ENCODE measurements at places on chromosomes 1 and 21.

DNA sequence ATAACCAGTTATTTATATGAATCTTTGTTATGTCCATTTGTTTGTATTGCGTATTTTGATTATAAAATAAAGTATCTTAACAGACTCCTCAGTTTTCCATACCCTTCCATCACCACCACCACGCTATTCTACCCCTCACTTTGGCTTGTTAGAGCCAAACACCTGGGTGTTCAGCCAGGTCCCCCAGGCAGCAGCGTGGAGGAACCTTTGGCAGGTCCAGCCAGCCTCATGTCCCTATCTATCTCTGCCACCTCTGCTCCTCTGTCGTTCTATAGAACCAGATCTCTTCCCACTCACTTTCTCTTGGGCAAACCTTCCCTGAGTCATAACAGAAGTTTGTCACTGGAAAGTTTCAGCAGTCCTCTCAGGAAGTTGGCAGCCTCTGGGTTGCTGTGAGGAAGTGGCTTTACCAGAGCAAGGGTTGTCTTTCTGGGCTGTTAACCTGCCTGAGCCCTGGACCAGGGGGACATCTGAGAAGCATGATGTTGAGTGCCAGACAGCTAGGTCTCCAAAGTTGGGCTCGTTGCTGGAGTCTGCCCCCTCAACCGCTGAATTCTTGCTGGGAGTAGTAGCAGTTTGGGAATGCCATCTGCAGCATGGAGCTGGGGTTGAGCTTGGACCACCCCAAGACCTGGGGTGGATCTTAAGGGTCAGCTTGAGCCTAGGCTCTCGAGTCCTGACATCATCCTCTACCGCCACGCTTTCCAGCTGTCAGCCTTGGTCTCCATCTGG lies 996 bp upstream of the SH3BGRL3 start:
- peak; percentile 62 for DNase-seq

DNA sequence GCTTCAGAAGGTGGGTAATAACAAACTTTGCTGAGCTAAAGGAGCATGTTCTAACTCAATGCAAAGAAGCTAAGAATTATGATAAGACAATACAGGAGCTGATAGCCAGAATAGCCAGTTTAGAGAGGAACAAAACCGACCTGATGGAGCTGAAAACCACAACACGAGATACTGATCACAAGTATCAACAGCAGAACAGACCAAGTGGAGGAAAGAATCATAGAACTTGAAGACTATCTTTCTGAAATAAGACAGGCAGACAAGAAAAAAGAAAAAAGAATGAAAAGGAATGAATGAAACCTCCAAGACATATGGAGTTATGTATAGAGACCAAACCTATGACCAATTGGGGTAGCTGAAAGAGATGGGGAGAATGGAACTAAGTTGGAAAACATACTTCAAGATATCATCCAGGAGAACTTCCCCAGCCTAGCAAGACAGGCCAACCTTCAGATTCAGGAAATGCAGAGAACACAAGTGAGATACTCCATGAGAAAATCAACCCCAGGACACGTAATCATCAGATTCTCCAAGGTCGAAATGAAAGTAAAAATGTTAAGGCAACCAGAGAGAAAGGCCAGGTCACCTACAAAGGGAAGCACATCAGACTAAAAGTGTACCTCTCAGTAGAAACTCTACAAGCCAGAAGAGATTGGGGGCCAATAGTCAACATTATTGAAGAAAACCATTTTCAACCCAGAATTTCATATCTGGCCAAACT lies 20.5 kb downstream of the CD84 start:
- DNase-seq: no peak

- no peak for DNase-seq
Measured at GRCh38 chr1:232951180-232951579, 769 bp downstream of the NTPCR start.

- no peak for DNase-seq
Measured at GRCh38 chr1:232675260-232675659, 45.3 kb upstream of the SIPA1L2 start.

DNA sequence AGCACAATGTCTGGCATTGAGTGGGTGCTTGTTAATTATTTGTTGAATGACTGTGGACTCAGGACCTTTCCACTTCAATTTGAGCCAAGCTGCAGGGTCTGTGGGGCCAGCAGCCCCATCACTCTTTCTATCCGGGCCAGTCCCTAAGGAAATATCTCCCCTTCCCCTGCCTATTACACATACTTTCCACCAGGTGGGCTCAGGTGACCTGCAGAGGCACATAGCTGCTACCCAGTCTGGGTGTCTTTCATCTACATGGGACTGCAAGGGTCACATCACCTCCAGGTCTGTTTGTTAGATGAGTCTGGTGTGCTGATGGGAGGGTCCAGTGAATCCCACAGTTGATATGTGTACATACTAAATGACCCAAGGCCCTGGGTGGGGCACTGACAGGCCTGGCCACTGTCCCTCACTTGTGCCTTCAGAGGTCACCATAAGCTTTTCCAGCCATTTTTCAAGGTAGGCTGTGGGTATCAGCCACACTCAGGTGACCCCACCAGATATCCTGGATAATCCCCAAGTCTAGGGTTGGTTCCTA lies 59.5 kb upstream of the KDM4A start:
- no peak for DNase-seq

- DNase-seq: no peak
Measured at GRCh38 chr1:180527101-180527669, 24.8 kb upstream of the ACBD6 start.

All from stimulated activated CD4-positive, alpha-beta T cell treated with anti-CD3 and anti-CD28 coated beads, Interleukin-4, amount 100 ng/mL, for 4 hours (primary cell).